ENCODE measurements at places on chromosomes 2 and 18. TPM values are rescaled to one million over a fixed set of nuclear protein-coding genes. Genes with fewer than 3 reads are reported as not detected.

- DNase-seq, result no peak
These were observed 239.5 kb upstream of the COL3A1 start for GRCh38 chr2:188734691-188735090.

GRCh38 chr2:12455661-12456060, 261.1 kb upstream of the TRIB2 start:
- peak; percentile 81 for DNase-seq

ANKRD53 gene
- 1.3 TPM for total RNA-seq

- DNase-seq, result peak; percentile 85
These were observed 111.6 kb upstream of the NABP1 start for GRCh38 chr2:191566344-191566743.

GAL3ST2 gene
- 0.18 TPM for total RNA-seq

EVA1A gene
- 0.53 TPM for total RNA-seq

- DNase-seq, result no peak
These were observed 47.1 kb downstream of the COPS8 start for GRCh38 chr2:237132799-237133198.

DNA sequence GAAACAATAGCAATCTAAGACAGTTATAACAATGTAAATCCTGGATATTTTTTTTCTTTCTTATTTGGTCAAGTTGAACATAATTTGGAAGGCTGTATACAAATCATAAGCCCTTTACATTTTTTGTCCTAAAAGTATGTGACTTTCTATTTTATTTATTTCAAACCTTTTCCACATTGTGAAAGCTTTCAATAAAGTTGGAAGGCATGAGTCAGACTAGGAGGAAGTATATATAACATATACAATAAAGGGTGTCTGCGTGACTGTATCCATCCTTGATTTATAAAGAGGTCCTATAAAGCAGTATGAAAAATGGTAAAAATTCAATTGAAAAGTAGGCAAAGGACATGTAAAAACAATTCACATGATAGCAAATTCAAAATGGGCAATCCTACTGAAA, 44.4 kb downstream of the CRACDL start:
- no peak for DNase-seq

GRCh38 chr2:231196592-231196991, 1.8 kb upstream of the ARMC9 start:
- no peak for DNase-seq

DNA sequence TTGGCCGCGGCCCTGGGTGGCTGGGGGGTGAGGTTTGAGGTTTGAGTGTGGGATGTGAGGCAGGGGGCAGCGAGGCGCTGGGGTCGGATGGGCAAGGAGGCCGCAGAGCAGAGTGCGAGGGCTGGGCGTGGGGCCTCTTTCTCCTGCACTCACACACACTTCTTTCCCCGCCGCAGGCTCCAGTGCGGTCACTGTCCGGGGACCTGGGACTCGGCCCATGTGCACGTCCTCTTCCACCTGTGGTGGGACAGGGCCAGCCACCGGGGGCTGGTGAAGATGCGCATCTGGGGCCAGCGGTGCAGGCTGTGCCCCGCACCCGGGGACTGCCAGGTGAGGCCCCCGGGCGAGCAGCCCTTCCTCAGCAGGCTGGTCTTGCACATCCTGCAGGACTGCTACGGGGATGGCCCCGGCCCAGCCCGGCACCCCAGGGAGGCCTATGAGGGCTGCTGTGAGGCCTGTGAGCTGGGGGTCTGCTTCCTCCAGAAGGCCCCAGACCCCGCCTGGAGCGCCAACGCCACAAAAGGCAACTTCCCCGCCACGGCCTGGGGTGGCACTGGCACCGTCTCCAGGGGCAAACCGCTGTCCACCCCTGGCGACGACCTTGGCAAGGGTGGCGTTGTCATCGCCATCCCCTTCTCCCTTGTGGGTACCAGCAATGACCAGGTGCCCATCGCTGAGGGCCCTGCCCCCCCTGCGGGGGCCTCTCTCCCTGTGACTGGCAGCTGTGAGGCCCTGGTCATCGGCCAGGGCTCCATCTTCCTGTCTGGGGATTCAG, 2.2 kb downstream of the RTP5 start:
- DNase-seq, result no peak

DNA sequence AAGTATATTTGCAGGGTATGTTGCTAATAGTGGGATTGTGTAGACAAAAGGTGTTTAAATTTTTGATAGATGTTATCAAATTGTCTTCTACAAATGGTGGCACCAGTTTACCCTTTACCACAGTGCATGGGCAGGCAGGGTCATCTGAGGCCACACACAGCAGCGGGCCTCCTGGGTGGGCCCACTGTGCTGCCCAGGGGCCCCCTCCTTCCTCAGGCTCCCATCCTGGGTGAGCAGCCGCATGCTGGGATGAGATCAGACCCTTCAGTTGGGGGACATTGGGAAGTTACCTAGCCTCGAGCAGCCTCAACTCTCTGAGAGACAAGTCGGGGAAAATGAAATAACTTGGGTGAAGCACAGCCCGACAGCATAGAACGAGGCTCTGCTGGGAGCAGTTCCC, 9.7 kb downstream of the MYO7B start:
- DNase-seq, result no peak

GRCh38 chr18:72233106-72233505, 311.0 kb downstream of the CBLN2 start:
- DNase-seq, result no peak

GRCh38 chr2:106144621-106145331, 49.3 kb downstream of the UXS1 start:
- no peak for DNase-seq

GRCh38 chr2:136067897-136068580, 49.9 kb downstream of the CXCR4 start:
- no peak for DNase-seq

GALNT14 gene
- total RNA-seq, result 1.1 TPM

GRCh38 chr2:208479342-208479741, 72.8 kb downstream of the PTH2R start:
- DNase-seq, result no peak

DNAJC5G gene
- 14.1 TPM for total RNA-seq

CHRNG gene
- not detected for total RNA-seq

DNA sequence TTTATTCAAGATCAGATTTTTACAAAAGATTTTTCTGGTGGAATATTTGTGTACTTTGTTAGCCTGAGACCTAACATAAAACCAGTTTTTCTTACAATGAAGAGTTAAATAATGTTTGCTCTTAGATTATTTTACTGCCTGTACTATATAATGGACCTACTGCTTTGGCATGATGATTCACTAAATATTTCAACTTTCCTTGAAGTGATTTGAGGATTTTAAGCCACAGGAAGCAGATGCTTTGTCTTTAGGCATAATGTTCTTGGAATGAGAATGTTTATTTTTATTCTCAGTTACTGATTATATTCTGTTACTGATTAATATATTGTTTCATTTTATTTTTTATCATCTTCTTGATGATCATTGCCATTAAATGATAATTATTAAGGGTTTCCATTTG, 175.3 kb upstream of the LRP1B start:
- DNase-seq, result no peak

GRCh38 chr2:132732694-132733093, 62.7 kb upstream of the LYPD1 start:
- no peak for DNase-seq
